Activated T-helper 17 cell treated with anti-CD3 and anti-CD28 coated beads, Interleukin-2, amount 50 U/mL, for 72 hours (primary cell): ENCODE measurements at places on chromosomes 16 and 17. TPM values are rescaled to one million over a fixed set of nuclear protein-coding genes. Genes with fewer than 3 reads are reported as not detected.

DNA sequence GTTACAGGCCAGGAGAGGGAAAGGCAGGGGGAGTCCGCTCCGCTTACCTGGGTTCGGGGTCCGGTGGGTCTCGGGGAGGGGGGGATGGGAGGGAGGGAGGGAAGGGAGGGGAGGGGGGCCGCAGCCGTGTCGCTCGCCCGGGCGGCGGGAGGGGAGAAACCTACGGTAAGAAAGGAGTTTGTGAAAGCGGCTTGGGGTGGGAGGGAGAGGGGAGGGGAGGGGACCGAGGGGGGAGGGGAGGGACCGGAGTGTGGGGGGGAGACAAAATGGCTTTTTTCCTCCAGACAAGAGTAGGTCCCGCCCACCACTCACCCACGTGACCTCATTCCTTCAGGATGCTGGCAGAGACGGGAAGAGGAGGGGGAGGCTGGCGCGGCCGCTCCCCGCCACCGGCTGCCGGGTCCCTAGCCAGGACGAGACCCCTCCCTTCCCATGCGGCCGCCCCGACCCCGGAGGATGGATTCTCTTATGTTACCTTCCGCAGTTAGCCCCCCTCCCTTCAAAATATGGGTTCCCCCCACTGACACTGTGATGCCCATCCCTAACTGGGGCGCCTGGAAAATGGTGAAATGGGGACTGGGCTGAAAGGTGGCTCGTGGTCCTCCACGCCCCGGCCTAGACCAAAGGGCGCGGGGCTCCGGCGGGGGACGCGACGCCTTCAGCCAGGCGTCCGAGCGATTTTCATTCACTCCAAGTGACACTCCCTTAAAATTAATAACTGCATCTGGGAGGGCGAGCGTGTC lies at the start of gene PCGF2:
TSS of gene PCGF2 (minus strand) at position 188 of the 743 bp plus-strand sequence. CDS start 7,934 bp downstream, outside the sequence.
- no peak within 1 kb of the TSS for H3K27ac ChIP-seq
- H3K27me3 ChIP-seq: peaks cover 26% of the 10 kb centered on the region
- H3K36me3 ChIP-seq: peaks cover 25% of the 10 kb centered on the region
- H3K4me3 ChIP-seq: peak within 1 kb of the TSS; percentile 86
- ATAC-seq: no peak

- no peak overlapping the region for H3K4me3 ChIP-seq
- no peak for ATAC-seq
- no peak overlapping the region for H3K27ac ChIP-seq
- no peaks in the 10 kb centered on the region for H3K27me3 ChIP-seq
Measured at GRCh38 chr16:88444826-88445582, 8.1 kb upstream of the ZFPM1 start.

DNA sequence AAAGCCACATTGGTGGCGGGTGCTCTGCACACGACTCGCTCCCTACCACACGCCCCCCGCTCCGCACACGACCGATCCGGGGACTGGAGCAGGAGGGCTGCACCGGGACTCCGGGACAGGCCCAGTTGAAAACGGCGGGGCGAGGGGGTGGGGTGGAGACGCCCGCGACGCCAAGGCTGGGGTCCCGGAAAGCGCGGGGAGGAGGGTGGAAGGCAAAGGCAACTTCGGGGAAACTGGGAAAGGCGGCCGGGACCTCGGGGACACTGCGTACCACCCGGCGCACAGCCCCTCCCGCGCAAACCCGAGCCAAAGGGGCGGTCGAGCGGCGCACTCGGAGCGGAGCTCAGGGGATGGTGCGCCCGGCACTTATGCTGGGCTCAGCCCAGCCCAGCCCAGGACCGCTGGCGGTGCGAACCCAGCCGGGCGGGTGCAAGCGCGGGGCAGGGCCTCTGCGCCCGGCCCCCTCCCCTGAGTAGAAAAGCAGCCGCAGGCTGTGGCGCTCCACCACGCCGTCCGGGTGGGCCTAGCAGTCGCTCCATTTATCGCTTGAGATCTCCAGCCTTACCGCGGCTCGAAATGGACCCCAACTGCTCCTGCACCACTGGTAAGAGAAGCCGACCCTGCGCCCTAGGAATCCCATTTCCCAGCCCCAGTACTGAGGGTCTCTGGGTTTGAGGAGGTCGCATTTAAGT lies at the start of gene MT1M:
TSS of gene MT1M (plus strand) at position 504 of the 692 bp plus-strand sequence. CDS start at position 577, 73 bp downstream.
- ATAC-seq: no peak
- no peaks in the 10 kb centered on the region for H3K36me3 ChIP-seq
- H3K4me1 ChIP-seq: peaks cover 9% of the 10 kb centered on the region

GRCh38 chr17:2402544-2402943 lies 1.7 kb upstream of the MNT start:
- H3K27ac ChIP-seq: peak overlapping the region; percentile 92
- H3K27me3 ChIP-seq: no peaks in the 10 kb centered on the region
- ATAC-seq: no peak
- peaks cover 20% of the 10 kb centered on the region for H3K36me3 ChIP-seq

DNA sequence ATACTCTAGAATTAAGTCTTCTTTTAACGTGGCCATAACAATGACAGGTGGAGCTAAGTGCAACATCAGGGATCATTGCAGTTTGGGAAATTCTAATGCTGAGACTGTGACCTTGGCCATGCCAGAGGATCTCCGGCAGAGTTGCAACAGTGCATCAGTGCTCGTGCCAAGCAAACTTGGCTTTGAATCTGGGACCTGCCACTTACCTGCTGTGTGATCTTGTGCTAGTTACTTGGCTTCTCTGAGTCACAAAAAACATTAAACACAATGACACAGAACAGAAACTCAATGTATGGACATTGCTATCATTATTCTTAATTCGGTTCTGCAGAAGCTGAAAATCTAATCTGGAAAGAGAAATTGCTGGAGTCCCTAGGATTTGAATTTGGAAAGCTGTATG lies 435.5 kb upstream of the CCL2 start:
- no peak for ATAC-seq
- H3K4me1 ChIP-seq: no peaks in the 10 kb centered on the region
- H3K36me3 ChIP-seq: no peaks in the 10 kb centered on the region

The PIMREG gene
- total RNA-seq: 7.4 TPM

The WSCD1 gene
- not detected for total RNA-seq

The PYCARD gene
- total RNA-seq: 9.6 TPM

The STAC2 gene
- total RNA-seq: not detected

The MOSMO gene
- total RNA-seq: 10.9 TPM

The AFMID gene
- 44.2 TPM for total RNA-seq
